ENCODE measurements at places on chromosomes 3 and 15. TPM values are rescaled to one million over a fixed set of nuclear protein-coding genes. Genes with fewer than 3 reads are reported as not detected.
A peak's percentile ranks its signal among the peaks of the same experiment; 100 is the strongest.

The OR4M2 gene
- not detected for total RNA-seq

- peak overlapping the region; percentile 1 for H3K27ac ChIP-seq
- H3K4me3 ChIP-seq, result no peak overlapping the region
- H3K36me3 ChIP-seq, result no peaks in the 10 kb centered on the region
- H3K4me1 ChIP-seq, result peaks cover 44% of the 10 kb centered on the region
- DNase-seq, result no peak
Observed at GRCh38 chr15:99507504-99508310, 58.1 kb upstream of the MEF2A start.

The SKOR1 gene
- 1.0 TPM for total RNA-seq

The EXD1 gene
- not detected for total RNA-seq

The FETUB gene
- not detected for total RNA-seq

The RTP4 gene
- total RNA-seq, result 6.4 TPM

The CHP1 gene
- 23.9 TPM for total RNA-seq

DNA sequence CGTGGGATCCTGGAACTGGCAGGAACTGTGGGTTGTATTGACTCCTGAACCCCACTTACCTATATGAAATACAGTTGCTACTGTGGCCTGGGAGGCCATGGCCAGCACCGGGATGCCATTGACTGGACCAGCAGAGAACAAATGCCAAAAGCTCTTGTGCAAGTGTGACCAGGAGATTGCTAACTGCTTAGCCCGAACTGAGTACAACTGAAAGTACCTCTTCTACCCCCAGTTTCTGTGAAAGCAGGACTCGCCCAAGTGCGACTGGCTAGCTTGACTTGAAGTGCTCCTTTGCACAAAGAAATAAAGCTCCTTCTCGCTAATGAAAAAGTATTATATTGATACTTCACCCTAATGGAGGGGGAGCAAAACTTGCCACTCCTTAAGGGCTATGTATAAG, 101.3 kb upstream of the ATP11B start:
- H3K4me3 ChIP-seq, result no peak overlapping the region
- H3K27me3 ChIP-seq, result peaks cover 6% of the 10 kb centered on the region
- no peaks in the 10 kb centered on the region for H3K4me1 ChIP-seq
- no peak overlapping the region for H3K27ac ChIP-seq
- H3K36me3 ChIP-seq, result no peaks in the 10 kb centered on the region
- no peak for DNase-seq

- H3K27me3 ChIP-seq, result peaks cover 7% of the 10 kb centered on the region
- peaks cover 3% of the 10 kb centered on the region for H3K4me1 ChIP-seq
- DNase-seq, result peak; percentile 3
- no peak overlapping the region for H3K27ac ChIP-seq
Observed at GRCh38 chr15:50051811-50052419, 67.1 kb downstream of the ATP8B4 start.

- H3K36me3 ChIP-seq, result no peaks in the 10 kb centered on the region
- H3K27me3 ChIP-seq, result no peaks in the 10 kb centered on the region
- DNase-seq, result no peak
- no peak overlapping the region for H3K4me3 ChIP-seq
- H3K4me1 ChIP-seq, result peaks cover 2% of the 10 kb centered on the region
Observed at GRCh38 chr3:73389117-73389813, 235.5 kb downstream of the PDZRN3 start.

DNA sequence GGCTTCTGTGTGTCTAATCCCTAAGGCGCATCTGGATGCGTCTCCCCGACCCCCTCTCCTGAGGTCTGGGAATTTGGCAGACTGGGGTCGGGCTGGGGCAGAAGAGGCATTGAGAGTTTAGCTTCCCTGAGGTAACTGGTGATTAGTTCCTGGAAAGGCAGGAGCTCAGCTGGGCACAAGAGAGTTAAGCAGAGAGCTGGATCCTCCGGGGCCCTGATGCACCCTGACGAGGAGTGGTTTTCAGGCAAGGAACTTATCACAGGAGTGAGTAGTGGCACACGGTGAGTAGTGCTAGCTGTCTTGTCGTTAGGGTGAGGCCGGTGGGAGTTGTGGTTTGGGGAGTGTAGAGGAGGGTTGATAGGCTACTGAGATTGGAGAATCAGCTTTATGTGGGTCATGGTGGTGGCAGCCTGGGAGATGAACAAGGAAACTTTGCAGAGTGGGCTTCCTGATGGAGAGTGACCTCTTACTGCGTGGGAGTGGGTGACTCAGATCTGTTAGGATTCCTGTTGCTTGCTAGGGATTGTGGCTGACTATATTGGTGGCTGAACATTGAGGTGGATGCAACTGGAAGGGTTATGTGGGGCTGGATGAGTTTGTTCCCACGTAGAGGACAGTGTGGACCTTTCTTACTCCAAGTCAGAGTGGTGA, 897 bp downstream of the RAD54L2 start:
- DNase-seq, result peak; percentile 1
- no peaks in the 10 kb centered on the region for H3K36me3 ChIP-seq
- peaks cover 54% of the 10 kb centered on the region for H3K4me1 ChIP-seq
- H3K4me3 ChIP-seq, result peak overlapping the region; percentile 88
- peak overlapping the region; percentile 90 for H3K27ac ChIP-seq

The GP9 gene
- total RNA-seq, result not detected

DNA sequence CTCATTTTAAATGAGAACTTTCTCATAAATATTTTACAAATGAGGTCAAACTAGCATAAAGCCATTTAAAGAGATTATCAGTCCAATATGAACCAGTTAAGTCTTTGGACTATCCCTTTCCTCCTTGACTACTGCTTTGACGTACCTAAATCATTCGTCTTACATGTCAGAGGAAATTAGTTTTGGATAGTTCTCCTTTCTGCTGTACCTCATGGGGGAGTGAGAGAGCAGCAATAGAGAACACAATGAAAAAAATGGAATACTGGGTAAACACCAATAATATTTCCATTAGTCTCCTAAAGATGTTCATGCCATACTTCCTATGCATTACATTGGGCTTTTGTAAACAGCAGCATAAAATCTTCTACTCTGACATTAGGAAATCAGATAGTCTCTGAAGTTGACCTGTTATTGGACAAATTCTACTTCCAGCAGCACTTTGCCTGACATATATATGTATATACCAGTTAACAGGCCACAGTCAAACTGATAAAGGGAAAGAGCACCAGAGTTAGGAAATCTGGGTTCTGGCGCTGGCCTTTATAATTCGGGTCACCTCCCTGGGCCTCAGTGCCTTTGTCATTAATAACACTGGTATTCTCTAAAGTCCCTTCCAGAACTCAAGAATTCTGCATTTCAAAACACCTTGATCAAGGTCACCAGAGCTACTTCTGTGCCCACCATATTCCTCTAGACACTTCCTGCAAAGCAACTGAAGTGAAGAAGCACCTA, 26.8 kb downstream of the TIMMDC1 start:
- no peak overlapping the region for H3K27ac ChIP-seq
- no peak overlapping the region for H3K4me3 ChIP-seq
- H3K36me3 ChIP-seq, result peaks cover 53% of the 10 kb centered on the region
- H3K4me1 ChIP-seq, result no peaks in the 10 kb centered on the region

- peaks cover 42% of the 10 kb centered on the region for H3K27me3 ChIP-seq
- no peaks in the 10 kb centered on the region for H3K36me3 ChIP-seq
- no peaks in the 10 kb centered on the region for H3K4me1 ChIP-seq
- DNase-seq, result no peak
- no peak overlapping the region for H3K27ac ChIP-seq
- H3K4me3 ChIP-seq, result no peak overlapping the region
Observed at GRCh38 chr15:51386486-51386885, 45.0 kb downstream of the GLDN start.

DNA sequence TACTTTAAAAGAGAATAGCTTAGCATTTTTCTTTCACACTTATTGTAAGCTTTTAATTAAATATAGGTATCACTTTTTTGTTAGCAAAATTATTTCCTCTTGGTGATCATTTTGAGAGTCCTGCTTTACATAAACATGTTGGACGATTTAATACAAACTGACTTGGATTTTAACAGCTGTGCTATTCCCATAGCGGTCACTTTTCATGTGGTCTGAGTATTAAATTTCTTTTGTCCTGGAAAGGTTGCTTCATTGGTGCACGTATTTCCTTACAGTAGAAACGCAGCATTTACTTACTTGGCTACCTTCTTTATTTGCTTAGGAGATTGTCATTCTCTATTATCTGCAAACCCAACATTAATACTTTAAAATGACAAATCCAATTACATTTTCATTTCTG, 109.4 kb downstream of the ATG7 start:
- DNase-seq, result no peak
- H3K27ac ChIP-seq, result no peak overlapping the region
- H3K4me1 ChIP-seq, result no peaks in the 10 kb centered on the region
- H3K27me3 ChIP-seq, result no peaks in the 10 kb centered on the region
- no peak overlapping the region for H3K4me3 ChIP-seq
- H3K36me3 ChIP-seq, result peaks cover 61% of the 10 kb centered on the region

The AQP9 gene
- not detected for total RNA-seq

The RLBP1 gene
- not detected for total RNA-seq

DNA sequence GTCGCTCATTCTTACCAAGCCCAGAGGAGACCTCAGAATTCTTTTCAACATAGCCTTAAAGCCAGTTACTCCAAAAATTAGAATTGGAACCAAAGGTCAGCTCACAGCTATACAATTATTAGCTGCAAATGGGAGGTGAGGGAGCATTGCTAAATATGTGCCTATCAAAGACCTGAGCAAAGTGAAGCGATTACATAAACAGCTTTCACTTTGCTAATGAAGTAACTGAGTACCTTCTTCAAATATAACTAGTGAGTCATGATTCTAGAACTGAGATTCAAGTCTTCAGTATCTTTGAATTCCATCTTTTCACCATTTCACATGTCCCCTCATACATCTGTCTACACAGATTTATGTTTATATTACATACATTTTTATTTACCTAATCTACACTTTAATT, 122.6 kb downstream of the P2RY1 start:
- H3K27me3 ChIP-seq, result no peaks in the 10 kb centered on the region
- H3K4me1 ChIP-seq, result no peaks in the 10 kb centered on the region
- no peak overlapping the region for H3K4me3 ChIP-seq

- H3K4me1 ChIP-seq, result no peaks in the 10 kb centered on the region
- no peaks in the 10 kb centered on the region for H3K27me3 ChIP-seq
- no peak overlapping the region for H3K27ac ChIP-seq
- DNase-seq, result no peak
Observed at GRCh38 chr15:73904026-73904815, 22.0 kb upstream of the LOXL1 start.

GRCh38 chr3:14391033-14391432, 11.4 kb upstream of the SLC6A6 start:
- H3K27ac ChIP-seq, result no peak overlapping the region
- H3K27me3 ChIP-seq, result no peaks in the 10 kb centered on the region
- no peaks in the 10 kb centered on the region for H3K36me3 ChIP-seq
- no peak for DNase-seq
- H3K4me3 ChIP-seq, result no peak overlapping the region

The GPR176 gene
- total RNA-seq, result not detected

- H3K27ac ChIP-seq, result no peak overlapping the region
- no peak overlapping the region for H3K4me3 ChIP-seq
- no peaks in the 10 kb centered on the region for H3K36me3 ChIP-seq
- H3K4me1 ChIP-seq, result no peaks in the 10 kb centered on the region
Observed at GRCh38 chr15:78768531-78769408, 42.5 kb downstream of the ADAMTS7 start.

DNA sequence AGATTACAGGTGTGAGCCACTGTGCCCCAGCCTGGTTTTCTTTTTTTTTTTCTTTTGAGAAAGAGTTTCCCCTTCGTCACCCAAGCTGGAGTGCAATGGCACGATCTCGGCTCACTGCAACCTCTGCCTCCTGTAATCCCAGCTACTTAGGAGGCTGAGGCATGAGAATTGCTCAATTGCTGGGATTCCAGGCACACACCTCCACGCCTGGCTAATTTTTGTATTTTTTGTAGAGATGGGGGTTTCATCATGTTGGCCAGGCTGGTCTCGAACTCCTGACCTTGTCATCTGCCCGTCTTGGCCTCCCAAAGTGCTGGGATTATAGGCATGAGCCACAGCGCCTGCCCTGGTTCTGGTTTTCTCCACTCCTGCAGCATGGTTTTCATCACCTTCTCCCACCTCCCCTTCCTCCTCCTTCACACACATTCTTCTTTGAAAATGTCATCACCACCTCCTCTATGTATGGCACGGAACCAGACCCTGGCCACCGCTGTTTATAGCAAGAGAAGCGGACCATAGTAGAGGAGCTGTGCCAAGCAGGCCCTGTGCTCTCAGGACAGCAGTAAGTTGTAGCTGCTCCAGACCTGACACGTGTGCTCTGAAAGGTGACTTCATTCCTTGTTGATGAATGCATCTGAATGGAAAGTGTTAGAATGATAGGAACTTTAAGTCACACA, 14.6 kb upstream of the AHSG start:
- no peak overlapping the region for H3K27ac ChIP-seq
- H3K27me3 ChIP-seq, result no peaks in the 10 kb centered on the region
- H3K36me3 ChIP-seq, result no peaks in the 10 kb centered on the region
- H3K4me3 ChIP-seq, result no peak overlapping the region
- no peak for DNase-seq

DNA sequence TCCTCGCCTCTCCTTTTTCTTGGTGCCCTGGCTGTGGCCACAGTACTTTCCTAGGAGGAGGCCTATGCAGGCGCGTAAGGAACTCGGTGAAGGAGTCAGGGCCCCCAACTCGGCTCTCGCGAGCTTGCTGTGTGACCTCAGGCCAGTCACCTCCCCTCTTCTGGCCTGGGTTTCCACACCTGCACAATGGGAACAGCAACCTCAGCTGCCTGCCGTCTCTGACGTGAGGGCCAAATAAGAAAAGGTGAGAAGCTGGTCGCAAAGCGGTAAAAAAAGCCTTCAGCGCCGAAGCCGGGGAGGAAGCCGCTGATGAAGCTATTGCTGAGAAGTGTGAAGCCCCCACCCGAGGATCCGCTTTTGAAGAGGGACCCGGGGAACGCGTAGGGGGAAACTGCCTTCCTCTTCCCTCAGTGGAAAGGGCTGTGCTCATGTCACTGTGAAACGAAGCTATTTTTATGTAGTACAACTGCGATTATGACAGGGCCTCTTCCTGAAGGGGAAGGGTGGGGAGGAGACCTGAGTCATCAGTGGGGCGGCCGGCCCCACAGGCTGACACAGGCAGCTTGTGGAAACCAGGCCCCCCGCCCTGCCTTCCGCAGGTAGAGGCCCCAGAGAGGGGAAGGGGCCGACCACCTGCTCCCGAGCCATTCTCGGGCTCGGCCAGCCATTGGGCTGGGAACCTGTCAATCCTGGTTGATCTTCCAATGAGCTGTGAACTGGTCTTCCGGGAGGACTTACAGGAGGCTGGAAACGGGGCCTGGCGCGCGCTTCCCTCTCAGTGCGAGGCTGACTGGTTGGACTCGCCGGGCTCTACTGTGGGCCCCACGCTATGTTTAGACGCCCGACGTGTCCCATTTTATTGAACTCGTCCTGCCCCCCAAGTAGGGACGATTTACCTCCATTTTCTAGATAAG, 18.0 kb upstream of the ANKDD1A start:
- H3K36me3 ChIP-seq, result no peaks in the 10 kb centered on the region
- peak overlapping the region; percentile 93 for H3K4me3 ChIP-seq
- peaks cover 67% of the 10 kb centered on the region for H3K4me1 ChIP-seq
- peak; percentile 94 for DNase-seq
- H3K27ac ChIP-seq, result peak overlapping the region; percentile 99
- no peaks in the 10 kb centered on the region for H3K27me3 ChIP-seq

The MUC13 gene
- total RNA-seq, result not detected

GRCh38 chr15:47184003-47184907, 533.0 kb upstream of the SEMA6D start:
- peaks cover 4% of the 10 kb centered on the region for H3K4me1 ChIP-seq
- peaks cover 2% of the 10 kb centered on the region for H3K36me3 ChIP-seq
- no peak for DNase-seq
- peak overlapping the region; percentile 73 for H3K4me3 ChIP-seq

All from naive thymus-derived CD8-positive, alpha-beta T cell (primary cell).